ENCODE measurements at places on chromosomes 2 and 18.
A peak's percentile ranks its signal among the peaks of the same experiment; 100 is the strongest.

GRCh38 chr2:75787532-75788132 lies 76.9 kb upstream of the GCFC2 start:
- DNase-seq = peak; percentile 61

DNA sequence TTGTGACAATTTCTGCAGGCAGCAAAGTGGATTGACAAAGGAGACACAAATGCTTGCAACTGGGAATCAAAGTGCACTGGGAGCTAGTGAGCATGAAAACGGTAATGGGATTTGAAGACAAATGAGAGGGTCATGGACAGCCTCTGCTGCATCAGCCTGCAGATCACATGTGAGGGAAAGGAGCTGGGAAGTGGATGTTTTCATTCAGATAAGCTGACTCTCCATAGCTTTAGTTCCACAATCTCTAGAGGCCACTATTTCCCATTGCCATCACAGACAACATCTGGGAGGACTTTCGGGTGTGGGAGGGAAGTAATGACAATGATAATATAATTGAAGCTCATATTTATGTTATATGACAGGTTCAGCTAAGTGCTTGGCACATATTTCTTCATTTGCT lies 28.4 kb downstream of the ADCYAP1 start:
- no peak for DNase-seq

- no peak for DNase-seq
Observed at GRCh38 chr18:25674183-25674582, 322.2 kb upstream of the ZNF521 start.

GRCh38 chr2:28395334-28396061 lies 2.8 kb downstream of the FOSL2 start:
- DNase-seq = peak; percentile 82

DNA sequence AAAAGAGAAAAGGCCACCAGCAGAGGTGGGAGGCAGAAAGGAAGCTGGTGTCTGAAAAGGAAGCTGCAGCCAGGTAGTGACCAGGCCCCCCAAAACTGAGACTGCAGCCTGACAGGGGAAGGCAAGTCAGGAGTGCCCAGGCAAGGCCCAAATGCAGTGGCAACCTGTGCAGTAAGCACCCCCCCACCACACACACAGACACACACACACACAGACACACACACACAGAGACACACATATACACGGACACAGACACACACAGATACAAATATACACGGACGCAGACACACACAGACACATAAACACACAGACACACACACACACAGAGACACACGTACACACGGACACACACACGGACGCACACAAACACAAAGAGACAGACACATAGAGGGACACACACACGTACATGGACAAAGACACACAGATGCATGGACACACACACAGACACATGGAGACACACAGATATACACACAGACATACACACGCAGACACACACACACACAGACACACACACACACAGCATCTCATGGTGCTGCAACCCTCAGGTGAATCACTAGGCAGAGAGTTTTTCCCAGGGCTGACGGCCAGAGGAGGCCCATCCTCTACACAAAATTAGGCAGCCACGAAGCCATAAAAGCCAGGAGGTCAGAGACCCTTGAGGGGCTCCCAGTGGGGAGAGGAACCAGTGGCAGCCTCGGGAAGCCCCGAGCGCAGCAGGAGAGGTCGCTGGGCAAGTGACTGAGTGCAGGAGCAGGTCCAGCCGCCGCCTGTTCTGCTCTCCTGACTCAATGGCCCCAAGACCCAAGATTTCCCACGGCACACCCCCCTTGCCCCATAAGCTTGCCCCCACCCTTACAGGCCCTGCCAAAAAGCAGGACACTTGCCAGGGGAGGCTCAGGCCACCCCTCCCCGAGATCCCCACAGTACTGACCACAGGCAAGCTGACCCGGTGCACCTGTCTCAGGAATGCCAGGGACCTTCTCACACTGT lies 6.3 kb downstream of the SDC1 start:
- no peak for DNase-seq

- DNase-seq = peak; percentile 78
Observed at GRCh38 chr2:12918835-12919445, 202.2 kb downstream of the TRIB2 start.

- DNase-seq = no peak
Observed at GRCh38 chr2:75569546-75569945, 8.8 kb upstream of the EVA1A start.

GRCh38 chr18:31555971-31556747 lies 35.5 kb upstream of the TTR start:
- DNase-seq = peak; percentile 88

DNA sequence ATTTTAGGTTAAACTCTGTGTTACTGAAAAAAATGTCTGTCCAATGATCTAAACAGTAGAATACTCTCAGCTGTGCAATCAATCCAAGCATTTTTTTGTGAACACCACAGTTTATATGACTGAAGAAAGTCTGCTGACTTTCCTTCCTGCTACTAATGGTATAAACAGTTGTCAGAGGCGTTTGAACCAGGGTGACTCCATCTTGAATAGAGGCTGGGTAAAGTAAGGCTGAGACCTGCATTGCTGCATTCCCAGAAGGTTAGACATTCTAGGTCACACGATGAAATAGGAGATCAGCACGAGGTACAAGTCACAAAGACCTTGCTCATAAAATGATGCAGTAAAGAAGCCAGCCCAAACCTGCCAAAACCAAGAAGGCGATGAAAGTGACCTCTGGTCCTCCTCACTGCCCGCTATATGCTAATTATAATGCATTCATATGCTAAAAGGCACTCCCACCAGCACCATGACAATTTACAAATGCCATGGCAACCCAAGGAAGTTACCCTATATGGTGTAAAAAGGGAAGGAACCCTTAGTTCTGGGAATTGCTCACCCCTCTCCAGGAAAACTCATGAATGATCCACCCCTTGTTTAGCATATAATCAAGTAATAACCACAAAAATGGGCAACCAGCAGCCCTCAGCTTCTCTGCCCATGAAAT lies 31.3 kb downstream of the POU3F3 start:
- DNase-seq = no peak

DNA sequence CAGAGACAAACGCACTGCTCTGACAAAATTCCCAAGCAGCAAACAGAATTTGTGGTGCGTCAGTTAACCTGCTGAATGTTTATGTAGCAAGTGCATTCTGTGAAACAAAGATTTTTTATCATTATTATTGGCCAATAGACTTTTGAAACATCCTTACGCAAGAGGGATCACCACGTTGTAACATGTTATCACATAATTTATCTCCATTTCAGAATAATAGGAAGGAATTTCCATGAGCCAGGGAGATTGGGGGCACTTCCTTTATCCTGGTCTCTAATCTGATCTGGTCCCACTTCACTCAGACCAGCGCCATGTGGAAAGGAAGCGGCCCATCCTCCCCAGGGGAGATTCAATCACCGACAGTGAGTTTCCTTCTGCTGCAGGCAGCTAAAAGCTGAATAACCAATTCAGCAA lies 166.1 kb downstream of the PID1 start:
- no peak for DNase-seq

DNA sequence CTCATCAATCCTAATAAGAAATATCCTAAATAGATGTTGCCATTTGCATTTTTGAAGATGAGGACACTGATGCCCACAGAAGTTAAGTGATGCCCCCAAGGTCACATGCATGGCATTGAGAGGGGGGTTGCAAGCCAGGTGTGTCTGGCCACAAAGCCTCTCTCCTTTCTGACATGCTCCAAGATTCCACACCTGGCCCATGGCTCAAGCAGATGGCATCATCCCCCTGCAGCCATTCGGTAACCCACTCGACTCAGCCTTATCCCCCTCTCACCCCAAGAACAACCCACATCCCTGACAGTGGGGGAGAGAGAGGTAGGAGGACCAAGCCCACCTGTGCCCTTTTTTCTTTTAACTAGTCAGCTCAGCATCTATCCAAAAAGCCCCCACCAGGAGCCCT lies 16.5 kb upstream of the TEX51 start:
- DNase-seq = no peak

DNA sequence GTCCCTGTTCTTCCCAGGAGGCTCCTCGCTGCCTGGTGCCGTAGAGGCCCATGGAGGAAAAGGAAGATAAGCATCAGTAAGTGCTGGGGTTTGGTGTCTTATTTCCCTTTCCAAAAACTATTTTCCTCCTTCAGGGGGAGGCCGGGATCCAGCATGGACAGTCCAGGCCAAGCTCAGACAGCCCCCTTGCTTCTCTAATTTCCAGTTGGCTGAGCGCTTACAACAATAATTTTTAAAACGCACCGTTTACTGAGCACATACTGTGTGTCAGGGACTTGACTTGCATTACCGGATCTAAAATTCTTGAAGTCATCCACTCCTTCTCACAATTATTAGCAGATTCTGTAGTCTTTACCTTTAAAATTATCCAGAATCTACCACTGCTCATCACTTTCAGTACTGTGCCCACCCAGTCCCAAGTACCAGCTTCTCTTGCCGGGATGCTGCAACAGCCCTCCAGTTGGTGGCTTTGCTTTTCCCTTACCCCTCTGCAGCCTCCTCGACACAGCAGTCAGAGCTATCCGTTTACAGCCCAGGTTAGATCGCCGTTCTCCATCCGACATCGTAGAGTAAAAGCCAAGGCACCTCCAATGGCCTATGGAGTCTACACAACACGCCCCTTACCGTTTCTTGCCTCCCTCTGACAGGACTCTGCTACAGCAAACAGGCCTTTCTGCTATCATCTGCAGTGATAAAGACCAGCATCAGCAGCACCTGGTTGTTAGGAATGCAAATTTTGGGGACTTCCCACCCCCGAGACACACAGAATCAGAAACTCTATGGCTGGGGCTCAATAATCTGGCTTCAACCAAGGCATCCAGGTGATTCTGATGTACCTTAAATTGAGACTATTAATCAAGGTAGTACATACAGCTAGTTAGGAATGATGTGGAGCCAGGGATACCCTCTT lies 75.2 kb upstream of the TSPYL6 start:
- no peak for DNase-seq

GRCh38 chr2:127820080-127820668 lies 9.2 kb upstream of the WDR33 start:
- DNase-seq = peak; percentile 45

Data from choroid plexus epithelial cell (primary cell).